ENCODE measurements at places on chromosomes 4 and X. TPM values are rescaled to one million over a fixed set of nuclear protein-coding genes. Genes with fewer than 3 reads are reported as not detected.

Gene TCP11X2
- not detected for total RNA-seq

Gene RBM47
- 0.07 TPM for total RNA-seq

Gene CDX4
- not detected for total RNA-seq

Gene NOX1
- total RNA-seq = not detected

Gene PLXNB3
- 3.5 TPM for total RNA-seq

Gene MAGEE2
- total RNA-seq = not detected

Gene SPANXD
- total RNA-seq = not detected

Gene APBB2
- total RNA-seq = 106 TPM

Gene UNC5C
- 0.10 TPM for total RNA-seq

Gene POU4F2
- not detected for total RNA-seq

Gene ARHGAP10
- 28.9 TPM for total RNA-seq

Gene PLK4
- total RNA-seq = 16.3 TPM

Gene ADRA2C
- not detected for total RNA-seq

Gene STPG2
- 0.84 TPM for total RNA-seq

Gene SPANXA2
- total RNA-seq = not detected

Gene MCF2
- not detected for total RNA-seq

Gene MTNR1A
- total RNA-seq = not detected

Gene FGF5
- 0.20 TPM for total RNA-seq

Gene TRPC5OS
- total RNA-seq = not detected

Gene NUP54
- total RNA-seq = 40.4 TPM

Gene PPEF2
- not detected for total RNA-seq

Gene FREM3
- total RNA-seq = 0.20 TPM

Gene MAGEB16
- not detected for total RNA-seq

Gene LEF1
- 0.07 TPM for total RNA-seq

Gene NCAPG
- total RNA-seq = 45.1 TPM

Gene SORCS2
- not detected for total RNA-seq

Gene ARHGAP24
- total RNA-seq = 105 TPM

Gene BMPR1B
- not detected for total RNA-seq

Gene GNRHR
- total RNA-seq = not detected

Gene PSAPL1
- total RNA-seq = not detected

Gene PKD2
- 11.8 TPM for total RNA-seq

Gene CC2D2A
- 4.2 TPM for total RNA-seq

Gene NWD2
- total RNA-seq = not detected

Gene MAP7D3
- total RNA-seq = 30.8 TPM

Gene SPINK2
- total RNA-seq = not detected

Gene L1CAM
- total RNA-seq = 0.05 TPM

Gene FAM149A
- total RNA-seq = 0.47 TPM
